ENCODE measurements at places on chromosomes 3 and 15.
A peak's percentile ranks its signal among the peaks of the same experiment; 100 is the strongest.

DNA sequence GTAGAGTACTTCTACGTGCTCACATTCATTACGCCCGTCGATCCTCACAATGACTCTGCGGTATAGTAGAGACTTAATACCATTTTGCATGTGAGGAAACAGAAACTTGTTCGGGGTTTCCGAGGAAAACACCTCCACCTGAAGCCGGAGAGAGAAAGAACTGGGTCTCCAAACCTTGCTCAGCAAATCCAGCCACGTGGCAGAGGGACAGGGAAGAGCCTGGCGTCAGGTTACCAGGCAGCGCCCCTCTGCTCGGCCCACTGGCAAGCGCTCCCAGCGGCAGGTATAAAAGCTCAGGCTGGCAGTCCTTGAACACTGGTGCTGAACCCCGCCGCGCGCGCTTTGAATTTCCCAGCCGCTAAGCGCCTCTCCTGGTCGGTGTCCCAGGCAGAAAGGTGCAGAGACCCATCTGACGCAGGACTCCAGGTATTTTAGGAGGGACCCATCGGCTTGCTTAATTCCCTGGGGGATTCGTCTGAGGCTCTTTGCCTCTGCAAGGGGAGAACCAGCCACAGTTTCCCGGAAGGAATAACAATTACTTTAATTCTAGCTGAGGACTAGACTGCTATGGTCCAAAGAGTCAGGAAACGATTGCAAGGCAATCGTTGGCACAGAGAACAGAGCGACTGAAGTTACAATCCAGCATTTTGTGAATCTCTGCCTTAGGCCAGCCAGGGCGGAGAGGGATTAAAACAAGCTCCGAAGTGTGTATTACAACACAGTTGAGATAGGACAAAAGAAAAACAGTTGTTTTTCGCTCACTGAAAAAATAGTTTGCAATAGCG is at the start of gene C2CD4A:
TSS of gene C2CD4A (plus strand) at position 315 of the 785 bp plus-strand sequence. CDS start 637 bp downstream, outside the sequence.
- DNase-seq, result peak; percentile 36

GRCh38 chr3:143311096-143311495 is 191.5 kb downstream of the CHST2 start:
- DNase-seq, result no peak

DNA sequence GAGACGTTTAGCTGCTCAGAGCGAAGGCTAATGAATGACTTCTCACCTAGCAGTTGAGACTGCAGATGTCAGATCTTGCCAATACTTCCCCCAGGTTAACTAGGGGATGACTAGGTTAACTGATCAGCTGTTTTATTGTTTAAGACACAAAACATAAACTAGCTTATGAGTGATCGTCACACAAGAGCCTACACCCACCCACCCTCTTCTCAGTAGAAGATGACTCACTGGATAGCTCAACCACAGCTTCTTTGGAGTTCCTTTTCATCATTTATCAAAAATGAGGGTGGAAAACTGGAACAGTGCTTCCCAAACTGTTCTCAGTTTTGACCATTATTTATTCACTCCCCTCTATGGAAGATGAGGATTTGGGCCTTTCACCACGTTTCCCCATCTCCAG is 25.2 kb downstream of the GASK1A start:
- DNase-seq, result peak; percentile 76

DNA sequence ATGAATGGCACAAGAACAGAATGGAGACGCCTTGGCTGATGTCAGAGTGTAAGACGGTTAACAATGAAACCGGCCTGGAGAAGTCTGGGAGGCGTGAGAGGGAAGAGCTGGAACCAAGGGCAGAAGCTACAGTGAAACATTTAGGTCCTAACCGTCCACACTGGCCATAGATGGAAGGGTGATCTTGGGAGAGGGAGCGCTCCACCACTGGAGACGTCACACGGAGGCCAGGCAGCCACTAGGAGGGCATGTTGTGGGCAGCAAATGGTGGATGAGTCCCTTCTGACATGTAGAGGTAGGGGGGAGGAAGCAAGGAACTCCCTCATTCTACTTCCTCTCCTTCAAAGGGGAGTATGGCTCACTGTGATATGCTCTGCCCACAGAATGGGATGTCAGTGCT is 23.8 kb downstream of the FEM1B start:
- peak; percentile 76 for DNase-seq

GRCh38 chr3:50658831-50659230 is 15.9 kb upstream of the DOCK3 start:
- DNase-seq, result no peak

- DNase-seq, result no peak
These were observed 68.2 kb downstream of the SPRED1 start for GRCh38 chr15:38320866-38321265.

- no peak for DNase-seq
These were observed 96.2 kb downstream of the DUT start for GRCh38 chr15:48427479-48427878.

- DNase-seq, result no peak
These were observed 49.5 kb upstream of the HACD2 start for GRCh38 chr3:123634149-123635051.

DNA sequence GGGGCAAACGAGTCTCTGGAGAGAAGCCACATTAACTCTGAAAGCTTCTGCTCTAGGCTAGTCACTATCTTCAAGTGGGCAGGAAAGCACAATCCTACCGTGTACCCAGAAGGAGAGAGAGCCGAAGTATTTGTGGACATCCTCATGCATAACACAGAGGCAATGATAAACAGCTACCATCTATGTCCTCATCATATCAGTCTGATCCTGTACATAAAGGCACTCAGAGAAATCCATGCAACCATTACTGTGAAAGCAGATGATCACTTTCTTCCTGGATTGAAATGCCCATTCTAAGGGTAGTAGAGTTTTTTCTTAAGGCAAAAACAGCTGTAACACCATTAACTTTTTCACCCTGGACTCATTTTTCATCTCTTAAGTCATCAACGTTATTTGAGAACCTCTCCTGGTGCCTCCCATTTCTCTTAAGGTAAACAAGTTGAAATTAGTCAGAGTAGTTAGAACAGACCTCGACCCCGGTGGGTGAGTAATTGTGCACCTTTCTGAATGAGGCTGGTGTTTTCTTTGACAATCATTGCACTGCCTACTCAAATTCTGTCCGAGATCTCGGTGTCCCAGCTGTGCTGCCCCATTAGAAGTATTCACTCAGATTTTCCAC is 327.4 kb downstream of the SHQ1 start:
- no peak for DNase-seq

- DNase-seq, result no peak
These were observed 35.5 kb downstream of the ECT2 start for GRCh38 chr3:172786036-172786435.

- peak; percentile 96 for DNase-seq
These were observed at the start of gene PIAS1 for GRCh38 chr15:68053701-68054627. Gene PIAS1, plus strand, starts transcription at chr15:68054315. Its CDS starts 12 bp downstream, at chr15:68054327.

DNA sequence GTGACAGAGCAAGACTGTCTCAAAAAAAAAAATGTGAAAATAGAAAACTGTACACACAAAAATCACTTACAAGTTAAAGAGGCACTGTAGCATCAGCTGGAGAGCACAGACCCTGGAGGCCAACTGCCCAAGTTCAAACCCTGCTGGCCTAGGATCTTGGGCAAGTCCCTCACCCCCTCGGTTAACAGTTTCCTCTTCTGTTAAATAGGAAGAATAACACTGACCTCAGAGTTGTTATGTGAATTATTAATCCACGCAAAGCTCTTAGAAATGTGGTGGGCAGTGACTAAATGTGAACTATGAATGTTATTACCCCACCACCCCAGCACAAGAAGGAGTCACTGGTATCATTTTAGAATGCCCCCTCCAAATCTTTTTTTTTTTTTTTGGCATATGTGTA is 11.2 kb downstream of the CIB1 start:
- DNase-seq, result peak; percentile 23

- no peak for DNase-seq
These were observed 26.4 kb downstream of the ABHD17C start for GRCh38 chr15:80721476-80721875.

- peak; percentile 62 for DNase-seq
These were observed 67.0 kb downstream of the MGLL start for GRCh38 chr3:127755305-127755681.

All from suppressor macrophage (primary cell).